Activated T-cell treated with anti-CD3 and anti-CD28 coated beads, Interleukin-2, amount 50 U/mL, for 1 hour (primary cell): ENCODE measurements at places on chromosomes 11 and 22.

GRCh38 chr11:70871881-70872280, 380.5 kb downstream of the SHANK2 start:
- DNase-seq, result no peak

DNA sequence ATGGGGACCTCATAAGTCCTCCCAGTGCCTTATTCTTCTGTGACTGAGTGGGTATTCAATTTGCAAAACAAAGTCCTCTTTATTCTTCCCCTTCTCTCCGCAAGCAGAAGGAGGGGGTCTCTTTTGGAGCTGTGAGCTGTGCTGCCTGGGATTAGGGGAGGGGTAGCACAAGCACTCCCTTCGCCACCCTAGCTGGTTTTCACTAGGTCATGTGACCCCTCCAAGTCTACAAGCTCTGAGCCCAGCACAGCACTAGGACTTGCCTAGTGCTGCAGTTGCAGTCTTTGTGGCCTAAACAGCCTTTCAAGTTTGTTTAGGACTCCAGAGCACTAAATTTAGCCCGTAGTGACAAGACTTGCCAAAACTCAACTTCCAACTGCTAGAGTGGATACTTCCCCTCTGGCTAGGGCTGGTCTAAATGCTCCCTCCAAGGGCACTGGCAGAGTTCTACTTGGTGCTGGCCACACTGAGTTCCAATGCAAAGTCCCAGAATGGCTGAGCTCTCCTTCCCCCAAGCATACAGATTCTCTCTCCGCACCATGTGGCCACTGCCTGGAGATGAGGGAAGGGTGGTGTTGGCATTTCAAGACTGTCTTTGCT, 25.4 kb downstream of the TAF1D start:
- DNase-seq, result no peak

GRCh38 chr11:61834278-61835048, 6.4 kb downstream of the FADS2 start:
- peak; percentile 44 for DNase-seq

- no peak for DNase-seq
These were observed 194.0 kb downstream of the CASP12 start for GRCh38 chr11:104704146-104704830.

DNA sequence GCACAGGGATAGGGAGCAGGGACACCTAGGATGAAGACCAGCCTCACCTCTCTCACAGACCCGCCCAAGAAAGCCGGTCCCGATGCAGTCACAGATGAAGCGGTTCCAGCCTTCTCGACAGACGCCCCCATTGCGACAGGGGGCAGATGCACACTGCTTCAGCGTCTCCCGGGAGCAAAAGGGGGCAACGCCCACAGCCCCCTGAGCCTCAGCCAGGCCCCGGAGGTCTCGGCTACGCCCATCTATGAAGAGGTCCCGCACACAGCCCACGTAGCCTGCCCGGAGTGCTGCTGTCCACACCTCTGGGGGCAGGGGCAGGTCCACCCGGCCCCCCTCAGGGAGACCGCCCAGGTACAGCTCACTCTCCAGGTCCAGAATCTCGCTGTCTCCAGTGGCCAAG, 62.3 kb downstream of the NRXN2 start:
- DNase-seq, result no peak

DNA sequence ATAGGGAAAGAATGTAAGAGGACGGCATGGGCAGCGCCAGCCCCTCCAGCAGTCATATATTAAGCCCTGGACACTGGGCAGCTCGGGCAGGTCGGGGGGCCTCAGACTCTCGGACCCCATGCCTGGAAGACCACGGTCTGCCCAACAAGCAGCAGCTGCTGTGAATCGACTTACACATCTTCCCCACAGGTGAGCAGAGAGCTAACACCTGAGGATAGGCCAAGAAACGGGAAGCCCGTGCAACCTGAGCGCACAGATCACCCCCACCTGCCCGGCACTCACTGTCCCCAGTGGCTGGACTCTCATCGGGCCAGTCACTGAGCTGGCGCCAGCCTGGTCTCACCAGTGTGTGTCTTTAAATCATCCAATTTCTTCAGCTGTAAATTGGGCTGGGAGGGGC, 4.7 kb upstream of the TCF20 start:
- DNase-seq, result no peak

DNA sequence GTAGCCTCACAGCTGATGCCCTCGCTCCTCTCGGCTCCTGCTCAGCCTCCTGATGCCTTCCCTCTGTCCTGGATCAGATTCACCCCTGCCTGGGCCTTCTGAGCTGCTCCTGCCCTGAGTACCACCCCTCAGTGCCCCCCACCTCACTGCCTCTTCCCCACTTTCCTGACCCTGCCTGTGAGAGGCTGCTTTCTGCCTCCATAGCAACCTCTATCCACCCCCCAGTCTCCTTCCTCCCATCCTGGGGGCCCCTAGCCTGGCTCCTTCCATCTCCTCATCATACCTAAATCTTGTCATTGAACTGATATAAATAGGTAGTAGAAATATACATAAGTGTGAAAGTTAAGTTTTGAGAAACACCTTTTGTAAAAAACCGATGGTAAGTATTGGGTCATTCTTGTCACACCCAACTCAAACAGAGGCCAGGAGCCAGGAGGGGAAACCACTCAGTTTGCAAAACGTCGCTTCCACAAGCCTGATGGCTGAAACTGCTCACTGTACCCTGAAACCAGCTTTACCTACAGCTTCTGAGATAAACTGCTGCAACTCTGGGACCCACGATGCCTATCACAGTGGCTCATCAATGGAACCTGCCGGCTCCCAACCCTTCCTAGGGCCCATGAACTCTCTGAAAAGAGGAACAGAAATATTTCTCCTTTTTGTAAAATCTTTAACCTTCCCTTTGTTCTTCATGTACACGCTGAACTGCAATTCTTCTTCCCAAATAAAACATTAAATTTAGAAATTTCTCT, 4.8 kb upstream of the APOBEC3H start:
- DNase-seq, result no peak

GRCh38 chr11:67120881-67121710, 2.0 kb downstream of the KDM2A start:
- no peak for DNase-seq

- peak; percentile 77 for DNase-seq
These were observed 9.7 kb upstream of the AHNAK start for GRCh38 chr11:62556108-62556874.

DNA sequence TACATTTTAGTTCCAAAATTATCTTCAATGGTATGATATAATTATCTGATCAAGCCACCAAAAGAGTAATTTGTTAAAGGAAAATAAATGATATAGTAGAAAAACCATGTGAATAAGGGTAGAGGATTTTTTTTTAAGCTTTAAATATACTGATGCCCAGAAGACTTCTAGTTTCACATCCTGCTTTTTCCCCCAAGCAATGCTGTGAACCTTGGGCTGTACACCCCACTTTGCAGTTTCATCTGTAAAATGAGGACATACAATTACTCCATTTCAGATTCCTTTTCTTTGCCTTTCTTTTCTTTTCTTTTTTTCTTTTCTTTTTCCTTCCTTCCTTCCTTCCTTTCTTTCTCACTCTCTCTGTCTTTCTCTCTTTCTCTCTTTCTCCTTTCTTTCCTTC, 1125.4 kb downstream of the DLG2 start:
- no peak for DNase-seq

GRCh38 chr22:46303347-46303965, 6.8 kb downstream of the GTSE1 start:
- no peak for DNase-seq

DNA sequence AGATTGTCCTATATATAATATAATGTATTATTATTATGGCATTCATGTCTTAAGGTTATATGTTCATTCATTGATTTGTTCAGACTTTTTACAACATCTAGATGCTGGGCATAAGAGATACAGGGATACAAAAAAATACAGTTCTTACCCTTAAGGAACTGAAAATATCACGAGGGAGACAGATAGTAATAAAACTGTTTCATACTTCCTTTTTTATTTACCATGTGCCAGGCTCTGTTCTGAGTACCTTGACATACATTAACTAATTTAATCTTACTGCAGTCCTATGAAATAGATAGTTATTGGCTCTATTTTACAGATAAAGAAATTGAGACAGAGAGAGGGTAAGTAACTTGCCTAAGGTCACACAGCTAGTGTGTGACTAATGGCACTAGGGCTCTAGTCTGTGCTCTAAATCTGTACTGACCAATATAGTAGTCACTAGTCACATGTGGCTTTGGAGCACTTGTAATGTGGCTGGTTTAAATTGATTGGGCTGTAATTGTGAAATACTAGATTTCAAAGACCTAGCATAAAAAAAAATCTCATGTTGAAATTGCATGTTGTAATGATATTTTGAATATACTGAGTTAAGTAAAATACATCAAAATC, 21.3 kb downstream of the TRIM44 start:
- no peak for DNase-seq

GRCh38 chr22:33163815-33164214, 105.6 kb upstream of the SYN3 start:
- no peak for DNase-seq

GRCh38 chr11:122248131-122248530, 132.1 kb upstream of the BLID start:
- no peak for DNase-seq

DNA sequence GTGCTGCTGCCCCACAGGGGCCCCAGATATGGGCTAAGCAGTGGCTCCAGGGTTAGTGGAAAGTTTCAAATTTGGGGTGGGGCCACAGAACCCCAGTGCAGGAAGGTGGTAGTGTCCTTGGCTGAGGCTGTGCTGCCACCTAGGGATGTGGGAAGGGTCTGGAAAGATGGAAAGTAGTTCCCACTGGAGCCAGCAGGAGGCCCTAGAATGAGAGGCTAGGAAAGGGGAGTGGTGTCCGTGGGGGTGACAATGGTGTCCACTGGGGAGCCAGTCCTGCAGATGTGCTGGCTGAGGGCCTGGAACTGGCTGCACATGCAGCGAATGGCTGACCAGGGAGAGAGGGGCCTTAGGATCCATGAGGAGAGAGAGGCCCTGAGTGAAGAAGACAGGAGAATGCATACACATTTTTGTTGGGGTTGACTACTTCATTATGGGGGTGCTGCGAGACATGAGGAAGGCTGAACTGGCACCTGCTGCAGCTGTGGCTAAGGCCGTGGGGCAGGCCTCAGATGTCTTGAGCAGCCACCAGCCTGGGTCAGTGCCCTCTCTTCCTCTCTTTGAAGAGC, 21.1 kb downstream of the RFPL3 start:
- DNase-seq, result no peak

DNA sequence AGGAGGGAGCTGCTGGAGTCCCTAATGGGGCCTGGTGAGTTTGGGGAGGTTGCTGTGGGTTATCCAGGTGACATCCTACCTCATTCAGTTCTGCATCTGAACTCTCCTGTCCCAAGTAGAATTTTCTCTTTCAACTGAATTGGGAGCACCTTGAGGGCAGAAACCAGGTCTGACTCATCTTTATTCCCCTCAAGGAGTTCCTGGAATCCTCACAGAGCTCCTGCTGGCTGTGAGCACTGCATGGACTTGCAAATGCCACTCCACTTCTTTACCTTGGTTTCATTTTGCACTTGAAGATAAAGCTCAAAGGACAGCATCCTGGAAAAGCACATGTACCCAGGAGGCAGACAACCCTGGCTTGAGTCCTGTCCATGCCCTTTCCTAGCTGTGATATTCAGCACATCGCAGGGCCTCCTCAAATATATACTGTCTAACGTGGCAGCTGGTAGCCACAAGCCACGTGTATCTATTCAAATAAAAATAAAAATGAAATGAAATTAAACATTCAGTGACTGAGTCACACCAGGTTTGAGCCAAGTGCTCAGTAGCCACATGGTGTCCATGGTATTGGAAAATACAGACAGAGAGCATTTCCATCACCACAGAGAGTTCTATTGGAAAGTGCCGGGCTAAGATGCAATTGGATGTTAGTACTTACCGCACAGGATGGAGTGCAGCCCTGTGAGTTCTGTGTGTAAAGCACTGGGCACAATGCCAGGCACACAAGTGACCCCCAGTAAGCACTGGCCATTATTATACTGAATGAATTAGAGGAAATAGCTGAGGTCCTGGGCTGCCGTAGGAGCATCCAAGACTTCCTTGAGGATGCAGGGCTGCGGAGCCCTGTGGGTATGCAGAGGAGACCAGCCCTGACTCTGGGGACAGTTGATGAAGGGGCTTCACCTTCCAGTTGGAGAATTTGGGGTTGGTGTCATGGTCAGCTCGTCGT, 149.0 kb downstream of the PKNOX2 start:
- DNase-seq, result no peak

- no peak for DNase-seq
These were observed 123.3 kb upstream of the CRYBB3 start for GRCh38 chr22:25076336-25076735.

DNA sequence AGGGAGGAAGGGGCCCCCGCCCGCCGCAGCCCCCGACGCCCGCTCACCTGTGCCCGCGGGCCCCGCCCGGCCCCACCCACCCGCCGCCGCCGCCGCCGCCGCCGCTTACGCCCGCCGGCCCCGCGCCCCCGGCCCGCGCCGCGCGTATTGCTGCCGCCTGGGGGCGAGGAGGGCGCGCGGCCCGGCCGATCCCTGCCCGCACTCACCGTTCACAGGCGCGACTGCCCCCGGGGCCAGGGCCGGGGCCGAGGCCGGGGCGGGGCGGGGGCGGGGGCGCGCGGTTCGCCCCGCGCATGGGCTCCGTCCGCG, 212 bp downstream of the HRAS start:
- no peak for DNase-seq

DNA sequence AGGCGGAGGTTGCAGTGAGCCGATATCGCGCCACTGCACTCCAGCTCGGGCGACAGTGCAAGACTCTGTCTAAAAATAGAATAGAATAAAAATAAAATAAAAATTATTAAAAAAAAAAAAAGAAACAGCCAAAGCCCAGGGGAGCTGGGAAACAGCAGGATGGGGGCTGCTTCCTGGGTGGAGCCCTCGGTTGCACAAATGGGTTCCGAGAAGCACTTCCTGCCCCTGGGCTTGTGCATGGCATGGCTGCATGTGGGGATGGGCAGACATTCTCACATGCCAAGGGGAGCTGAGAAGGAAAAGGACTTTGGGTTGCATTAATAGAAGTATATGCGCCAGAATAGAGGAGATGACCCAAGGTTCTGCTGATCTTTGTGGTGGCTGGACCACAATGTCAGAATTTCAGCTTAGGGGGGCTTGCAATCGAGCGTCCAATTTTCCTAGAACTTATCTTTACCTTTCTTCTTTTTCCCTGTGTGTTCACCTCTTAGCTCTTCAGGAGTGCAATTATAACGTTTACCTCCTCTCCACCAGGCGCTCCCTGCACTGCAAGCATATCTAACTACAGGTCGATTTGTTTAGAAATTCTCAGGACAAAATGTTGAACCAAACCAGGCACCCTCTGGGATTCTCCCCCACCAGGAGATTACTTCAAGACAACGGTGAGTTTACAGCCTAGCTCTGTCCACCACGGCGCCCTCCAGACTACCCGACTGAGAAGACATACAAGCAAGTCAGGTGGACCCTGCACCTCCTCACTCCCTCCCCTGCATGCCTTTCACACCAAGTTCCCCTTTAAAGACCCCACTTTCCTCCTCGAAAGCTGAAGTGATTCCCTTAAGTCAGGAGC, 53.2 kb downstream of the SHISAL1 start:
- peak; percentile 4 for DNase-seq
